ENCODE measurements at places on chromosomes 2 and 18.

- no peak for DNase-seq
Observed at GRCh38 chr2:105843476-105844374, 99.0 kb downstream of the NCK2 start.

GRCh38 chr2:86280191-86280667, 57.2 kb downstream of the REEP1 start:
- DNase-seq, result no peak

DNA sequence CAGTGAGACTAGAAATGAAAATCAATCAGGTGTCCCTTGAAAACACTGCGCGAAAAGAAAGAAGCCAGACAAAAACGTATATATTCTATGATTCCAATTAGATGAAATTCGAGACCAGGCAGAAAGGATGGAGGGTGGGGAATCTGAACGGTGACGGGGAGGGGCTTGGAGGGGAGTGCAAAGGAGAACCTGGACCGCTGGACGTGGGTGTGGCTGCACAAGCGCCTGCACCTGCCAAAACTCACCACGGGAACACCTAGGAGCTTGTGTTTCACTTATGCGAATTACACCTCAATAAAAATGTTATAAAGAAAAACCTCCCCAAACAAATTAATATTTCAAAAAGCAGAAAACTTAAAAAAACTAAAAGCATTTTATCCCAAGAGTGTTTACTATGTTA, 21.9 kb downstream of the THAP4 start:
- DNase-seq, result no peak

- DNase-seq, result no peak
Observed at GRCh38 chr2:101608408-101609310, 88.8 kb upstream of the MAP4K4 start.

DNA sequence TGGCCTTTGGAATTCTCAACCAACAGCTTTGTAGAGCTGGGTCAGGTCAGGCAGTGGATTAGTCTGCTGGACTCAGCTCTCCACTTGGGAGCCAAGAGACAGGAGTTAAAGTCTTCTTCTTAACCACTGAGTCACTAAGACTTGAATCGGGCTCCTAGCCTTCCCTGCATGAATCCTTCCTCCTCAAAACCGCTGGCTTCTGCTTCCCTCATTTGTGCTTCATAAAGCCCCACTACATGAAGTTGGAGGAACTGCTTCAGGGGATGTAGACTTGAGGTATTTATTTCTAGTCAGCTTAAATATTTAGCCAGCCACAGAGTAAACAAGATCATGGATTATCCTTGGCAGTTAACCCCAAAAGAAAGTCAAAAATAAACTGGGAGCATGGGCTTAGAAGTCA, 536.3 kb upstream of the TNP1 start:
- DNase-seq, result no peak

DNA sequence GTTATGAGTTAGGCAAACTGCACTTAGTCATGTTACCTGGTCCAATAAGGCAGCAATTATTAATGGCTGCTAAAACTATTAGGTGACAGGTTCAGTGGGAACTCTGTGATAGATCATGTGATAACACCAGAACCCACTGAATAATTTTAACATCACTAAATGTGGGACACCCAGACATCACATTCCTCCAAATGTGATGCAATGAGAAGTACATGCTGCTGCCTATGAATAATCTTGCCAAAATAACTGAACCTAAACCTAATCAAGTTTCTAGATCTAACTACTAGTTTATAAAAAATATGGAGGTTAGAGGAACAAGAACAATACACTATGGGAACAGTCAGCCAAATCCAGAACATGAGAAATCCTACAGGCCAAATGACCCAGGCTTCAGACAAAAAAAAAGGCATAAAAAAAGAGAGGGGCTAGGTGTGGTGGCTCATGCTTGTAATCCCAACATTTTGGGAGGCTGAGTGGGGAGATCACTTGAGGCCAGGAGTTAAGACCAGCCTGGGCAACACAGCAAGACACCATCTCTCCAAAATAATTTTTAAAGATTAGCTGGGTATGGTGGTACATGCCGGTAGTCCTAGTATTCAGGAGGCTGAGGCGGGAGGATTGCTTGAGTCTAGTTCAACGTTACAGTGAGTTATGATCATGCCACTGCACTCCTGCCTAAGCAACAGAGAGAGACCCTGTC, 7.0 kb upstream of the ACTR2 start:
- no peak for DNase-seq

DNA sequence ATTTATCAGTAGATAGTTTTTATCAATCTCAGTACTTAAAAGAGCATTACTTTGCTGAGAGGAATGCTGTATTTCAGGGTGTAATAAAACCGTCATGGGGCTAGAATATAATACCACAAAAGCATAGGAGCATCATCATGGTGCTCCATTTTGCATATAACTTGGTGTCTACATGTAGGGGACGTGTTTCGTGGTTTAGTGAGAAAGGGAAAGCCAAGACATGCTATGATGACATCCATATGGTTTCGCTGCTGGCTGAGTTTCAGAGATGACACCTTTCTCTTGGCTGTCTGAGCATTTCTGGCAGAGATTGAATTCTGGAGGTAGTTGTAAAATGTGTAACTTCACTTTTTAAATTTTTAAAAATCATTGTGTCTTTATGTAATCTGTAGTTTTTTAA, 32.4 kb downstream of the WDR43 start:
- no peak for DNase-seq

- no peak for DNase-seq
Observed at GRCh38 chr2:219766658-219767057, 139.2 kb downstream of the SLC4A3 start.

- DNase-seq, result no peak
Observed at GRCh38 chr2:231640641-231641111, 48.0 kb downstream of the TEX44 start.

DNA sequence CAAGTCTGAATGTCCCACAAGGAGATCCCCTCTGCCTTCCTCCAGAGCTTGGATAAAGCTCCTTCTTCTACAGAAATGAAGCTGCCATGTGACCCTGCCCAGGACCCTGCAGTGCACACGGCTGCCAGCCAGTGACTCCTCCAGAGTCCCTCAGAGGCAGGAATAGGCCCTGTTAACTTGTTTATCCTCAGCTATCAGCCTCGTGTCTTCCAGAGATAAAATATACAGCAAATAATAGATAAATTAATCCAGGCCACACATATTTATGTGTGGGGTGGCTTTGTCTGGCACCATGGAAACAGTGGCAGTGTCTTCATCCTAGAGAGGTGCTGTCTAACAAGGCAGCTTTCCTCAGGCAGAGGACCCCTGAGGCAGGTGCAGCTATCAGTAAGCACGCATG, 66.7 kb downstream of the TMEM18 start:
- DNase-seq, result no peak

GRCh38 chr18:59308248-59308937, 10.1 kb downstream of the CPLX4 start:
- DNase-seq, result peak; percentile 90

DNA sequence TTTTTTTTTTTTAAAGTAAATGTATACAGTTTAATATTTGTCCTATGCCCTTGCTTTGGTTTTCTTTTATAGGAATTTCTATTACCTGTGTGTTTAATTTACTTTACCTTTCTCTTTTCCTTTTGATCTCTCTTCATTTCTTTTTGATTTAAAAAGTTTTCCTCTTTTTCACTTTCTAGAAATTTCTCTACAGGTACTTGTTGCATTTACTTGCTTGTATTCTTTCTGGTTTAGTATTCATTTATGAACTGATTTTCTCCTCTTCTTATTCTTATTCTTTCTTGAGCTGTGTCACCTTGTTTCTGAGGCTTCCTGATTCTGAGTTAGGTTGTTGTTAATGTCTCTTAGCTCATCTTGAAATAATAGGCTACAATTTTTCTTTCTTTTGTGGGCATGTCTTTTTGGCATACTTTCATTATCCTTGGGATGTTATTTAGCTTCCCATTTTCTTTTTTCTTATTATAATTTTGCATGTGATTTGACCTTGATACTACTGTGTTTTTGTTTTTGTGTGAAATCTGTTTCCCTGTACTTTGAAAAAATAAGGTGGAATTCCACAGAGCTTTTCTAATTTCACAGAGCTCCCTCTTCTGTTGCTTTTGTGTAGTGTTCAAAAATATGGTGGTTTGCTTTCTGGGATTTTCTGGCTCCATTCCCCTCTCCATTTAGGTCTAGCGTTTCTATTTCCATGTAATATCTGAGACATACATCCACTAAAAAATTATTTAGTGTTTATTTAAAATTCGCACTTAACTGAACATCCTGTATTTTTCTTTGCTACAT, 25.5 kb upstream of the ALMS1 start:
- DNase-seq, result peak; percentile 5

DNA sequence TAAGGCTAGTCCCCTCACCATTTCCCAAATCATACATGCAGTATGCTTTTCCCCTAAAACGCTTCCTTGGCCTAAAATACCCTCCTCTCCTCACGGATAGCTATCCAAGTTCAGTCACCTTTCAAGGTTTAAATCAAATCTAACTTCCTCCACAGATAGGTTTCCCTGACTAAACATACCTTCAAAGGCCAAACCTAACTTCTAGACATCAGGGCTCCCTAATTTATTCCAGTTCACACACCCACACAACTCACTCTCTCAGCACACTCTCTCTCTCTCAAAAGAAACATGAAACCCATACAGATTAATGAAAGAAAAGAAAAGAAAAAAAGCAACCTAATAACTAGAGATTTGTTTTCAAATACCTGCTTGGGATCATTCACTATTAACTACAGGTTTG, 14.5 kb downstream of the CCDC88A start:
- no peak for DNase-seq

DNA sequence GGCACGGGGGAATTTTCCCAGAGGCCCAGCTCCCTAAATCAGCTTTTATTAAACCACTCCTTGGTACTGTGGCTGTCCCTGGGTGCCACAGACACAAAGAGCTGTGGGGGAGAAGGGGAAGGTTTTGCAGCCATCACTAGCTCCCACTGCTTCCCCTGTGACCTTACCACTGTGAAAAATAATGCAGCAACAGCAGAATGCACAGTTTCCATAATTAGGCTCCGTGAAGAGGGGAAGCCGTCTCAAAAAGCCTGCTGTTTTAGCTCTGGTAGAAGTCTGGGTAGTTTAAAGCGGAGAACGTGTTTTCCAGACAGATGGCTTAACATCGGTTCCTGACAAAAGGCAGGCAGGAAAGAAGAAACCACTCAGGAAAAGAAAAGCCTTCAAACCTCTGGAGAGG, 27.5 kb upstream of the CAB39 start:
- no peak for DNase-seq

DNA sequence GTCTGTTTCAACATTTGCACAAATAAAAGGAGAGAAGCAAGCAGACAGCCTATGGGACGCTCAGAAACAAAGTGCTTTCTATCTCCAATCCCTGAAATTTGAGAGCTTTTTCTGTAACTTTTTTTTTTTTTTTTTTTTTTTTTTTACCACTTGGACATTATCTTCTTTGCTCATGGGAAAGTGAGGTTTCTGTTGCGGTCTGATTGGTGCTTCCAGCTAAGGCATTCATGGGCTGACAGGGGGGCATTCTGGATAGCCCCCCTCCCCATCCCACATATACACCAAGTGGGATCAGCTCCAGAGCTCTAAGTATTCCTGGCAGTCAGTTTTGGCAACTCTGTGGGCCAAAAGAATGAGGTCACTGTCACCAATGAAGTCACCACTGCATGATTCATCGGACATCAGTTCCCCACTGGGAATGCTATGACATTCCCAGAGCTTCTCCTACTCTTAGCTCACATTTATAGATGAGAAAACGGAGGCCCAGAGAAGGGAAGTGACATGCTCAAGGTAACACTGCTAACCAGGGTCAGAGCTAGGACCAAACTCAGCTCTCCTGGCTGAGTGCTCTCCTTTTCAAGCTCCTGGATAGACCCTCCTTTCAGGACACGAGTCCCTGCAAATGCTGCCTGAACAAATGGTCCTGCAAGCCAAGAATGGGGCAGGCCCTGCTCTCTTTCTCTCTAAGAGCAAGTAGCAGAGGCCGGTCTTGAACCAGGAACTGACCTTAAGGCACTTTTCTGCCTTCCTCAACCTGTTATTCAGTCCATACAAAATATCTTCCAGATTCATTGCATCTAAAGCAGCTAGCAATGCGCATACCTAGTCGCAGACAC, 61.3 kb downstream of the TMEM247 start:
- no peak for DNase-seq

GRCh38 chr2:218322768-218323525, 30.6 kb upstream of the TMBIM1 start:
- DNase-seq, result peak; percentile 46

GRCh38 chr2:9207641-9208311, 1.2 kb downstream of the ASAP2 start:
- DNase-seq, result no peak

- DNase-seq, result no peak
Observed at GRCh38 chr2:181304011-181304844, 153.0 kb upstream of the ITGA4 start.

- no peak for DNase-seq
Observed at GRCh38 chr2:228799208-228799588, 471.9 kb downstream of the PID1 start.

- no peak for DNase-seq
Observed at GRCh38 chr2:12399240-12399639, 317.5 kb upstream of the TRIB2 start.

DNA sequence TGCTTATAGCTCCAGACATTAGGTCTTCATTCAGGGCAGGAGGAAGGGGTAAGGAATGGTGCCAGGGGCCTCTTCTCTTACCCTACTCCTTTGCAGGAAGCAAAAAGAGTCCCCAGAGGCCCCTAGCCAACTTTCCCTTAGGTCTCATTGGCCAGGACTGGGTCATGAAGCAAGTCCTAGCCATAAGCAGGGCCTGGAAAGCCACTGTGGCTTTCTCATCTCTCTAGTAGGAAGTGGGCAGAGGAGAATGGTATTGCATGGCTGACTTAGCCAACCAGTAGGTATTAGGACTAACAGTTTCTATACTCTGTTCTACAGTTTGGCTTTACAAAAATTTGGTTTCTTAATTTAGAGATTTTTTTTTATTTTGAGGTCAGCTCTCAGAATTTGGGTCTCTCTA, 4.8 kb downstream of the FAM228A start:
- DNase-seq, result no peak

DNA sequence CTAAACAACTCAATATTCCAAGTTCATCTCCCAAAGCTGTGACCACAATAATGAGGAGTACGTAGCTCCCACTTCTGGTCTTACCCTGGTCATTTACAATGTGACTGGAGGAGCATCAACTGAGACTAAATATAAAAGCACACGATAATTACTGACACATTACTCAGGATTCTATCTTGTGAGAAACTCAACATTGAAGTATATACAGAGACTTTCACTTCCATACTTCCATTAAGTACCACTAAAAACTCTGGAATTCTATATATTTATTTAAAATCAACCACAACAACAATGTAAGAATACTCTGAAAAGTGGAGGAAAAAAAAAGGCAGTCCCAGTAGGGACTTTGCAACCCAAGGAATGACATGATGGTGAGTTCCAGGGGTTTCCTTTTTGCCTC, 61.4 kb downstream of the XDH start:
- DNase-seq, result no peak
